ENCODE measurements at places on chromosomes 11 and 22.

- no peak for DNase-seq
Measured at GRCh38 chr11:2240834-2241233, 29.6 kb downstream of the ASCL2 start.

DNA sequence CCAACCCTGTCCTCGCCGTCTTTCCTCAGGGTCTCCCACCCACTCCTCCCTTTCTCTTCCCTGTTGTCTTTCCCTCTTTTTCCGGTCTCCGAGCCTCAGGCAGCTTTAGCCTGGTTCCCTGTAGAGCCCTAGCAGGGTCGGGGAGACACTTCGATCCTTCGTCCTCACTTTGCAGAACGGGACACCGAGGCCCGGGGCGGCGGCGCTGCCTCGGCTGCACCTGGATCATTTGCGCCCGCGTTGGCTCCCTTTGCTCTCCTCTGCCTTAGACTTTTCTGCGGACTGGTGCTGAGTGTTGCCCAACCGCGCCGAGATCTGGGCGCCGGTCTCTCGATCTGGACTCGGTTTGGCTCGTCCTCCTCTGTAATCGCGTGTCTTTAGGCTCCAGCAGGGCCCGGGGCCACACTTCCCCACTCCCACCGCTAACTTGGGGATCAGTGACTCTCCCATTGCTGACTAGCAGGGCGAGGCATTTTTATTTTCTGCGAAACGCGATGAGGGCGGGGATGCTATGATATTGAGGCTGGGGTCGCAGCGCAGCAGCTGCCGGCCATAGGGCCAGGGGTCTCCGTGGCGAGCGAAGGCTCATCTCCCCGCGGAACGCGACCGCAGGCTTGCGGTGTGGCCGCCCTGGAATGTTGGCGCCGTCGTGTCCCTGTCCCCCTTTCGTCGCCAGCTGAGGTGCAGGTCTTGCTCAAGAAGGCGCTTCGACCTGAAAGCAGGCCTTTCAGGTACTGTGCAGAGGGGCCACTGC is 1.6 kb upstream of the E2F8 start:
- no peak for DNase-seq

- DNase-seq, result no peak
Measured at GRCh38 chr11:15276621-15277020, 161.9 kb downstream of the INSC start.

- DNase-seq, result no peak
Measured at GRCh38 chr11:73996161-73996747, 12.6 kb downstream of the UCP3 start.
